ENCODE measurements at places on chromosomes 6 and 20.

GRCh38 chr20:48681201-48681872 lies 146.5 kb downstream of the PREX1 start:
- DNase-seq, result no peak

- DNase-seq, result no peak
These were observed 128.9 kb upstream of the ZNF184 start for GRCh38 chr6:27601668-27602254.

DNA sequence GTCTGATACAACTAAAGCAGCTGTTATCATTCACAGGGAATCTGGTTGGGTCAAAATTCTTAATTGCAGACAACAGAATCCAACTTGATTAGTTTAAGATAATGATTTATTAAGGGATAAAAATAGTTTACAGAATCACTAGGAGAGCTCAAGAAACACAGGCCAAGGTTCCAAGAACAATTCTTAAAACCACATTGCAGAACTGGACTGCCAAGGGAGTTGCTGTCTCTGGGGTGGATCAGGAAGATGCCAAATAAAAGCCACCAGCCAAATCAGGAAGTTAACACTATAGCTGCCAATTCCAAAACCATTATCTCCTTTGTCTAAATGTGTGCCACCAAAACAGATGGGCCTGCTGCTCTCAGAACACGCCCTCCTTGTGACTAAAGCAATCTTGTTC lies 53.7 kb downstream of the NUDT3 start:
- no peak for DNase-seq

GRCh38 chr20:10669843-10670446 lies 3.9 kb downstream of the JAG1 start:
- DNase-seq, result no peak

DNA sequence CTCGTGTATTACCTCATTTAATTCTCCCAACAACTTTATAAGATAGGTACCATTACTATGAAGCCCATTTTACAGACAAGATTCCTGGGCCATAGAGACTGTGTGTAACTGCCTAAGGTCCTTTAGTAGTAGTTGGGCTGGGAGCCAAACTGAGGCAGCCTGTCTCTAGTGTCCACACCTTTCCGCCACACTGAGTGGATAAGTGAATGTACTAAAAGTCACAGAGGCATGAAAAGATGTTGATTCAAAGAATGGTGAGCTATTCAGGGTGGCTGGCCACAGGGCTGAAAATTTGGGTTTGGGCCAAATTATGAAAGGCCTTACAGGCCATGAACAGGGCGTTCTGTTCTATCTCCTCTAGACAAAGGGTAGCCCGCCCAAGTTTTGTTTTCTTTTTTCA lies 11.0 kb downstream of the CD24 start:
- no peak for DNase-seq

DNA sequence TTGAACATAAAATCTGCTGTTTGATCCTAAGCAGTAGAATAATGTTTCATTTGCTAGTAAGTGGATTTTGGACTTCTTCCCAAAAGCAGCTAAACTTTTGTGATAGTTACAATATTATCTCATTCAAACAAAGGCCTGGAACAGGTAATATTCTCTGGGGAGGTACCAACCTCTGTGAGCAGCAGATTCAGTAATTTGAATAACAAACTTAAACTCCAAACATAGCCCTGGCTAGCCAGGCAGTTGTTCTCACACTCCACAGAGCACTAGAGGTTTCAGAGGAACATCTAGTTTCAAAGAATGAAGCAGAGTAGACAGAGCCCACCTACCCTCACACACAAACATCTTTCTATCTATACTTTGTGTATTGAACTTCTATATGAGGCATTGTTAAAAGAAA lies 40.9 kb downstream of the LGSN start:
- no peak for DNase-seq

- no peak for DNase-seq
These were observed 3.9 kb upstream of the TMEM244 start for GRCh38 chr6:129865013-129865412.

GRCh38 chr6:17589406-17590096 lies 10.6 kb upstream of the FAM8A1 start:
- DNase-seq, result no peak

GRCh38 chr6:21149470-21149869 lies 444.1 kb upstream of the SOX4 start:
- DNase-seq, result no peak

DNA sequence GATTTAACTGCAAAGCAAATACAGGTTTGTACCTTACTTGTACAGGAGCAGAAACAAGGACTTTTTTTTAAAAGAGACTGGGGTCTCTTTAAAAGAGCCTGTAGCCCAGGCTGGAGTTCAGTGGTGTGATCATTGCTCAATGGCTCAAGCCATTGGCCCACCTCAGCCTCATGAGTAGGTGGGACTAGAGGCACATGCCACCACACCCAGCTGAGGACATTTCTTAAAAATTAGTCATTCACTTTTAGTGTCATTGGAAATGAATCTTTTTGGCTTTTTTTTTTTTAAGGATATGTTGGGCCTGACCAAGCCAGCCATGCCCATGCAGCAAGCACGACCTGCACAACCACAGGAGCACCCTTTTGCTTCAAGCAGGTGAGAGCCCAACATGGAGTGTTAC lies 16.9 kb downstream of the SEC23B start:
- no peak for DNase-seq

- DNase-seq, result no peak
These were observed 197.2 kb downstream of the KIF6 start for GRCh38 chr6:39527792-39528564.

DNA sequence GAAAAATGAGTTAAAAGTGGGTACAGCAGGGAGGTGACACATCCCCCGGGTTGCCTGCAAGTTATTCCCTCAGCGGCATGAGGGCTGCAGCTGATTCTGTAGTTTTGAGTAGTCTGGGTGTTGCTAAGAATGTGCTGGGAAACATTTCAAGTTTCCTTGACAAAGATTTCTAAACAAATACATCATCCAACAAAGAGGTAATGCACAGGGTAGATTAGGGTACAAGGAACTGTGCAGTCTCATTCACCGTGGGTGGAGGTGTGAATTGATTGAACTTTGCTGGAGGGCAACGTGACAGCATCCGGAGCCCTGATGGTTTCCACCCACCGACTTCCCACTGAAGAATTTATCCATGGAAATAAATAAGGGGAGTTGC lies 21.8 kb downstream of the CASS4 start:
- DNase-seq, result no peak

- no peak for DNase-seq
These were observed 90.1 kb upstream of the EDN1 start for GRCh38 chr6:12200015-12200564.

DNA sequence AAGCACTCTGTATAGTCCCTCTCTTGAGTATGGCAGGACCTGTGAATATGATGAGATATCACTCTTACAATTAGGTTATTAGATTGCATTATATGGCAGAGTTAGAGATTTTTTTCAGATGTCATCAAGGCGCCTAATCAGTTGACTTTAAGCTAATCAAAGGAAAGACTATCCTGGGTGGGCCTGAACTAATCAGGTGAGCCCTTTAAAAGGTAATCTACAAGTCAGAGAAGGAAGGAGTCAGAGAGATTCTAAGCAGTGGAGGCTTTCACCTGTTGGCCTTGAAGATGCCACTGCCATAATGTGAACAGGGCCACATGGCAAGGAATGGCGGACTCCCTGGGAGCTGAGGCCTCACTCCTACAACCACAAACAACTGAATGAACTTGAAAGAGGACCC lies 151.5 kb downstream of the BFSP1 start:
- DNase-seq, result no peak

DNA sequence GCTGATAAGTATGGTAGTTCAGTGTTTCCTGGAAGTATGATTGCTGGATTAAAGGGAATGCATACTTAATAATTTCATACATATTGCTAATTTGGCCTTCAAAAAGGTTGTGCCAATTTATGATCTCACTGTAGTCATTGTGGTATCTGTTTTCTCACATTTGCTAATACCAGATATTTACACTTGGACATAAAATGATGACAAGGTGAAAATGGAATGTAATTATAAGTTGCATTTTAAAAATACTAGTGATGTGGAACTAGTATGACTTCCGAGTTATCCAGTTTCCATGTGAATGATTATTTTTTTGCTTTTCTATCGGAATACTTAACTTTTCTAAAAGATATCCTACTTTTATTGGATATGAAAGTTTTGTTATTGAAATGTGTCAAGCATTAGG lies 15.4 kb downstream of the RWDD1 start:
- no peak for DNase-seq

- DNase-seq, result peak; percentile 43
These were observed 53.9 kb upstream of the TAGAP start for GRCh38 chr6:159098636-159099106.

DNA sequence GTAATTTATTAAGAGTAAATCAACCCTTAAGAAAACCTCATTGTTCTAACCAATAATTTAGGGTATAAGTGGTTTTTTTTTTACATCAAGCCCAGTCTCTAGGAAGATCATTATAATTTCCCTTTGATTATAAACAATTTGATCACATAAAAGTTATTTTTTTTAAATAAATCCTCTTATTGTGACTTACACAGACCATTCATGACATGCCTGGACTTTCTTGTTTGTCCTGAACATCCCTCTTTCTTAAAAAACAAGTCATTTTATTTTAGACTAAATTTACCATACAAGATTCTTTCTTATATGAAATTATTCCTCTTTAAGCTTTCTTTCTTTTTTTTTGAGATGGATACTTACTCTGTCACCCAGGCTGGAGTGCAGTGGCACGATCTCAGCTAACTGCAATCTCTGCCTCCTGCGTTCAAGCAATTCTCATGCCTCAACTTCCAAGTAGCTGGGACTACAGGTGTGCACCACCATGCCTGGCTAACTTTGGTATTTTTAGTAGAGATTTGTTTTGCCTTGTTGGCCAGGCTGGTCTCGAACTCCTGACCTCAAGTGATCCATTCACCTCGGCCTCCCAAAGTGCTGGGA lies 53.6 kb upstream of the AGPAT4 start:
- no peak for DNase-seq

GRCh38 chr6:107490566-107491137 lies 735 bp downstream of the SOBP start:
- no peak for DNase-seq

GRCh38 chr6:168640181-168640580 lies 199.2 kb downstream of the SMOC2 start:
- no peak for DNase-seq

DNA sequence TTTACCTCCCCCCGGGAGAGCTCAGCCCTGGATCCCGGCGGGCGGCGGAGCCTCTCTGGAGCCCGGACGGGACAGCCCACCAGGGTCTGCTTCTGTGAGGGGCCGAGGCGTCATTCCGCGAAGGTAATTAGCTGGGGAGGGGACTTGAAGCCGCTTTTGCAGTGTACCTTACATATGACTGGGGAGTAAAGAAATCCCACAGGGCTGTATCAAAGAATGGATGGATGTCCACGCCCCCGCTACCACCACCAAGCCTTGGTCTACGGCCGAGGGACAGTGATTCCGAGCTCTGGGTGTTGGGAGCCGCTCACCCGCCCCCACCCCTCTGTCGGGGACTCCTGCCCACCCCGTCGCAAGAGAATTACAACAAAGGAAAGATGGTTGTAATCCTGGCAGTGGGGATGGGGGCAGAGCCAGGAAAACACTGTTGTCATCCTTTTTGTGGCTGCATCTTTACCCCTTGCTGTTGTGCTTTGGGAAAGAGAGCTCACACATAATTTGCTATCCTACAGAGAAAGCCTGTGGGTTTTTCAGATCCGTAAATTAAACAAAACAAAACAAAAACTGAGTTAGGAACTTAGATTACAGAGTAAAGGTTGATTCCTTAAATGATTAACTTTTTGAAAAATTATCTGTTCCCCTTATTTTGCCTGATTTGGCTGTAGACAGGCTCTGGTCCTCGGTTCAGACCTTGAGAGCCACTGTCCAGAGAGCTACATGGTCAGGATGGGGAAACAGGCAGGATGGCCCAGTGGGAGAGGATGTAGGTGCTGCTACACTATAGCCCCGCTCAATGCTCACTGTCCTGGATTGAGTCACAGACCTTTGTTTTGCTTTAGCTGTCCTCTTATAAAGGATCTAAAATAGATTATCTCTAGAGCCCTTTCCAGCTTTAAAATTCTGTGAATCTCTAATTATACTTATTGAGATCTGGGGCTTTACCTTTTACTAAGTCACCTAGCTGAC lies 997 bp upstream of the FBXO30 start:
- no peak for DNase-seq

GRCh38 chr6:87907521-87907920 lies 140.1 kb upstream of the SPACA1 start:
- no peak for DNase-seq

- peak; percentile 81 for DNase-seq
These were observed 34.7 kb upstream of the MICB start for GRCh38 chr6:31462964-31463870.

DNA sequence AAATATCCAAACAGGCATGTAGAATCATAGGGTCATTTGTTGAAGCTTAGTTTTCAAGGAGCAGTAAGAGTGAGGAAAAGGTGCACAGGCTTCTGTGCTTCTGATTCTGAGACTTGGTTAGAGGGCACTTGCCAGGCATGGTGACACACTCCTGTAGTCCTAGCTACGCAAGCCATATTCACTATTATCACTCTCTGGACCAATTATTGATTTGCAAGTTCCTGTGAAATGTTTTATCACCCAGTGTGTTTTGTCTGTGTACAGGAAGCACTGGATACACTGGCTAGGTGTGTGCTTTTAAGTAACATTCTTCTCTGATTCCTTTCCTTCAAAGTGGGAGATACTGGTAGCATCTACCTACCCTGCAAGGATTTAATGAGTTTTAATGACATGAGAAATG lies 76.3 kb downstream of the JARID2 start:
- no peak for DNase-seq

GRCh38 chr6:75077701-75078100 lies 128.2 kb downstream of the COL12A1 start:
- no peak for DNase-seq
